ENCODE measurements at places on chromosomes 6 and 20. TPM values are rescaled to one million over a fixed set of nuclear protein-coding genes. Genes with fewer than 3 reads are reported as not detected.

DNA sequence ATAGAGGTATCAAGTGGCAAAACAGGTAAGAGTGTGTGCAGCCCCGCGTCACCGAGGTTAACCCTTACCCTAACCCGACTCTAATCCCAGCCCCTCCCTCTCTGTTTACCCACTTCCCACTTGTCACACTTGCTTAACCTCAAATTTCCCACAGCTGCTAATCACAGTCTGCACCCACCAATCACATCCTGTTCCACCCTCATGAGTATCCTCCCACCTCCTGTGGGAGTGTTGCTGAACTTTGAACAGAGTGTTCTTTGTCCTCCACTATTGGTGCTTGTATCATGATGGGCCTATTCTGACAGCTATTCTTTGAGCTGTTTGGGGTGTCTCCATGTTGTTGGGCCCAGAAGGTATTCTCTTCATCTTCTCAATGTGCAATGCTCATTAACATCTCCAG is 487.8 kb downstream of the PTPRT start:
- DNase-seq, result peak; percentile 1
- H3K27me3 ChIP-seq, result no peaks in the 10 kb centered on the region
- H3K27ac ChIP-seq, result no peak overlapping the region
- no peaks in the 10 kb centered on the region for H3K36me3 ChIP-seq
- H3K4me3 ChIP-seq, result no peak overlapping the region

Gene COX7A2
- 812 TPM for polyA plus RNA-seq

Gene BPI
- 1.5 TPM for polyA plus RNA-seq

- DNase-seq, result no peak
- peaks cover 37% of the 10 kb centered on the region for H3K36me3 ChIP-seq
- H3K4me3 ChIP-seq, result no peak overlapping the region
- no peak overlapping the region for H3K27ac ChIP-seq
- H3K4me1 ChIP-seq, result no peaks in the 10 kb centered on the region
These were observed 23.9 kb downstream of the ZNF337 start for GRCh38 chr20:25672659-25673235.

GRCh38 chr6:91874971-91875370 is 1288.1 kb upstream of the MAP3K7 start:
- H3K27me3 ChIP-seq, result no peaks in the 10 kb centered on the region
- no peaks in the 10 kb centered on the region for H3K36me3 ChIP-seq

Gene TMC2
- polyA plus RNA-seq, result not detected

- no peak for DNase-seq
- H3K4me3 ChIP-seq, result no peak overlapping the region
- no peaks in the 10 kb centered on the region for H3K36me3 ChIP-seq
- H3K27me3 ChIP-seq, result no peaks in the 10 kb centered on the region
- H3K27ac ChIP-seq, result no peak overlapping the region
- no peaks in the 10 kb centered on the region for H3K4me1 ChIP-seq
These were observed 112.0 kb upstream of the MLIP start for GRCh38 chr6:53999088-53999755.

Gene C6orf132
- 5.6 TPM for polyA plus RNA-seq

DNA sequence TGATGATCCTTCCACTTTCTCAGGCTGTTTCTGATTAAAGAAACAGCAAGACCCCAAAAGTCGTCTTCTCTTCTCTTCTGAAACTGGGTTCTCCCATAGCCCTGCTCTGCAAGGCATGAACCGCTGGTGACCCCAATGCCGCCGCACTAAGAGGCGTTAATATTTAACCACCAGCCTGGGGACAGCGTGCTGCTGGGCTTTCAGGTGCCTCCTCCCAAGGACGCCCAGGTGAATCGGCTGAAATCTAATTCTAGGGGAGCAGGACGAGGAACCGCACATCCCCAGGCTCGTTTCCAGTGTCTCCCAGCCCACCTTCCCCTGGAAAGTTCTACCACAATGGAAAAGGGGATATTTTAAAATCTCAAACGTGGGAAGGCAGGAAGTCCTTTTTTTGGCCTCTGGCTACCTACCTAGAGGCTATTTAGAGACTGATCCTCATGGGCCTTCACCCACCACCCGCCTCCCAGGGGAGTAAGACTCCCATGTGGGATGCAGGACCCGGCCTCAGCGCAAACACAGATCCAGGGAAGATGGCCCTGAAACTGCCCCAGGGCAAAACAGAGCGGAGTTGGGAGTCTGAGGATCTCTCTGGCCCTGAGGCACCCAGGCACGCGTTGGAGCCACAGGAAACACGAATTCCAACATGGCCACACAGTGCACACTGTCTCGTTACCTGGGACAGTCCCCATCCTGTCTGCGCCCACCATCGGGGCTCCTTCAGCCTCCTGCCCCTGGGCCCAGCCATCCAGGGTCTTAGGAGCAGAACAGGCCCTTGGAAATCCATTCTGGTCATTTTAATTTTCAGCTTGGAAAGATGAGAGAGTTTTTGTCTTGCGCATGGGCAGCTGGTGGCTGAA is 56.2 kb downstream of the BMP7 start:
- DNase-seq, result peak; percentile 71
- peaks cover 3% of the 10 kb centered on the region for H3K4me1 ChIP-seq
- H3K27me3 ChIP-seq, result no peaks in the 10 kb centered on the region
- H3K36me3 ChIP-seq, result no peaks in the 10 kb centered on the region
- no peak overlapping the region for H3K4me3 ChIP-seq

DNA sequence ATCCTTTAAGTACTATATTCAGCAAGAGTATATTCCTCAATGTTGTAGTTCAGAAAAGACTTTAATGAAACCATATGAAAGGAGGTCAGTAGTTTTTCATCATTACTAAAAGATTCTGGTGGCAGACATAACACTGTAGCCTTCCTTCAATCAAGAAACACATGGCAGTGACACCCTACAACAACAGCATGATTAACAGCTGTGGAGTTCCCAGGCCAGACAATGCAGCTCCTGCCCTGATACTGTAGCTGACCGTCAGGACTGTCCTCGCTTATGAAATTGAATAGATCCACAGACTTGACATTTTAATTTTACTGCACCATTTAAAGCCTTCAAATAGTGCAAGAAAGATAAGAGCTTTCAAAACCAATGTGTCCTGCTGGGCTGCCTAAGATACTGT is 43.6 kb downstream of the USP45 start:
- H3K36me3 ChIP-seq, result no peaks in the 10 kb centered on the region
- no peak for DNase-seq
- H3K27me3 ChIP-seq, result no peaks in the 10 kb centered on the region
- no peak overlapping the region for H3K27ac ChIP-seq
- no peaks in the 10 kb centered on the region for H3K4me1 ChIP-seq

Gene C6orf52
- polyA plus RNA-seq, result 3.8 TPM

DNA sequence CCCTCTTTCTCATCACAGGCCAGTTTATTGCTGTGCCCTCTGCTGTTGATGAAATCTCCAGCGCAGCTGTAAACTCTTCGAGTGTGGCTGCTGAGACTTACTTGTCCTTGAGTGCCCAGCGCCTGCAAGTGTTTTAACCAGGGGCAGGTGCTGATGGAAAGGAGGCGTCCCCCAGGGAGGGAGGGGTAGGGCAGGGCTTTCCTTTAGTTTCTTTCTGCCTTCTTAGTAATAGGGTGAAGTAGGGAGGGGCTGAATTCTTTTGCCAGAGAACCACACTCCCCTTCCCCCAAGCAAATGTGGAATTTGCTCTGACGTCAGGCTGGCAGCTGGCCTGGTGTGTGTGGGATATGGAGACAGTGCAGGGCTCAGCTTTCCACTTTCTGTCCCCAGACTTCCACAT is 61.2 kb downstream of the IGF2R start:
- DNase-seq, result peak; percentile 95
- no peaks in the 10 kb centered on the region for H3K27me3 ChIP-seq
- no peak overlapping the region for H3K4me3 ChIP-seq
- H3K27ac ChIP-seq, result peak overlapping the region; percentile 76

DNA sequence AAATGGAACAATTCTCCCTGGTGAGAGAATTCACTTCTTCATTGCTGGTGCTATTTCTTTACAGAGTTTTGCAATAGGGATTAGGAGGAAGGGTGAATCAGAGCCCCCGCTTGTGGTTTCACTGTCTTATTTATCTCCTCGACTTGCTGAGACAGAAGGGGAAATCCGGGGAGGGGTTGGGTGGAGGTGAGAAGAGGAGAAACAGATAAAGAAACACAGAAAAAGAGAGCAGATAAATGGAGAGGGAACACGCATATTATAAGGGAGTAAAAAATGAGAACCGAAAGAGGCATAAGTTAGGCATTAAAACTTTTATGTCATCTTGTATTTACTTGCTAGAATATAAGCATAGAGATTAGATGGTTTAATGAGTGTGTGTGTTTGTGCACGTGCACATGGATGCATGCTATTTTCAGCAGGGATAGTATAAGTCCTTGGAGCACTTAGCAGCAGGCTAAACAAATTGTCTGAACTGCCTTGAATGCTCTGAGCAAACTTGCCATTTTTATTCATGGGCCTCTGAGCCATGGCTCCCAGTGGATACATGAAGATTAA is 105.0 kb downstream of the OLIG3 start:
- no peaks in the 10 kb centered on the region for H3K4me1 ChIP-seq
- no peak overlapping the region for H3K27ac ChIP-seq
- no peak for DNase-seq
- H3K36me3 ChIP-seq, result no peaks in the 10 kb centered on the region
- H3K27me3 ChIP-seq, result no peaks in the 10 kb centered on the region

GRCh38 chr6:103522045-103522444 is 1337.7 kb downstream of the HACE1 start:
- no peak for DNase-seq
- H3K27me3 ChIP-seq, result no peaks in the 10 kb centered on the region
- H3K36me3 ChIP-seq, result no peaks in the 10 kb centered on the region
- H3K4me3 ChIP-seq, result no peak overlapping the region
- no peak overlapping the region for H3K27ac ChIP-seq

DNA sequence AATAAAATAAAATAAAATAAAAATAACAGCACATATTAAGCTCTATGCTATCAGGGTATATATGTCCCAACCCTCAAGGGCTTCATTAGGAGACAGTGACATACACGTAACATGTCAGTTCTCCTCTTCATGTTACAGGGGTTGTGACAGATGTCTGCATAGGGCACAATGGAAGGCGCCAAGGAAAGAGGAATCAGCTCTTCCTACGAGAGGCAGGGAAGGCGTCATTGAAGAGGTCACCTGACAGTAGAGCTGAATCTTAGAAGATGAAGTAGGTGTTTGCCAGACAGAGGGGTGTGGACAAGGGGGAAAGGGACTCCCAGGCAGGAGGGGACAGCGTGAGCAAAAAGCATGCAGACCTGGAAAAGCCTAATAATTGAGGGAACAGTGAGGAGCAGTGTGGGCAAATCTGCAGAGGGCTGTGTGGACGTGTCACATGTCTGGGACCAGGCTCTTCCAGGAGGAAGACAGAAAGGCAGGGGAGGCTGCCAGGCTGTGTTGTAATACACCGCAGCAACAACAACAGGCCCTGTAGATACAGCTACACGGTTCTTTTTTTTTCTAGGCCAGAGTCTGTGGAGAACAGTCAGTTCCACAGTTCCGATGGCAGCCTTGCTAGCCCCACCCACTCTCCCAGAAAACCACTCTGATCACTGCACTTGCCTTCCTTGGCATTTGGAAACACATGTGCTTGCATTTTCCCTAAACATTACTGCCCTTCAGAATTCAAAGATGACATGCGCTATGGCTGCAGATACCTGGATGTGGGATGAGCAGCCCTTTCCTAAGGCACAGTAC is 2.5 kb upstream of the FKBP5 start:
- H3K4me1 ChIP-seq, result peaks cover 9% of the 10 kb centered on the region
- H3K27ac ChIP-seq, result no peak overlapping the region
- no peaks in the 10 kb centered on the region for H3K36me3 ChIP-seq
- H3K4me3 ChIP-seq, result no peak overlapping the region
- H3K27me3 ChIP-seq, result no peaks in the 10 kb centered on the region
- DNase-seq, result no peak

Gene KCNQ5
- not detected for polyA plus RNA-seq
